ENCODE measurements at places on chromosomes 4 and X.

GRCh38 chr4:23290656-23291055, 597.9 kb downstream of the GBA3 start:
- no peak for DNase-seq

DNA sequence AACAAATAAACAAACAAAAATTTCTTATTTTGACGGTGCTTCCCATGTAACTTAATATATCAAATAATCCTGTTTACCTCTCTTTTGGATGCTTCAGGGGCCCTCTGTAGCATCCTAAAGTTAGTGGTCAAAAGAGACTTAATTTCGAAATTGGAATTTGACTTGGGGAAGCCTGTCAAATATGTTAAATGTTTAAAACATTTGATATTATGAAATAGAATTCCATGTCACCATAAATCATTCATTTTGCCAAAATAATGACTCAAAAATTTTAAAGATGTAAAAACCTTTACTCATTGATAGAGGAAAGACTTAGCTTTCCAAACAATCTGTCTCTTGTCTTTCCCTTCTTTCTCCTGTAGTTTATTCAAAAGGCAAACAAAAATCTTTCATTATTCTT, 20.6 kb upstream of the TEX13A start:
- DNase-seq, result no peak

GRCh38 chr4:123821861-123822260, 425.3 kb downstream of the SPRY1 start:
- DNase-seq, result no peak

DNA sequence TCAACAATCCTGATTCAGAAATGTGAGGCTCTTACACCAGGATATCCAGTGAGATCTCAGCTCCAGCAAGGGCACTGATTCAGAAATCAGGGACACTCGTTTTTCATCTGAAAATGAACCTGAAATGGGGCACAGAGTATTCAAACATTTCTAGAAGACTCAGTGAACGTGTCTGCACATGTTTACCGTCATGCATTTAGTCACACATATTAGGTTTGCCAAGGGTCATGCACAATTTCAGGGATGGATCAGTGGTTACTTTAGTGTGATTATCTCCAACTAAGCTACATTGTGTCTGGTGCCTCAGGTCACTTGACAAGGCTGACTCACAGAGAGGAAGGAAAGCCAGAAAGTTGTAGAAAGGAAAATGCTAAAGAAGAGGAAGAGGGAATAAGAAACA, 33.6 kb upstream of the SPANXN2 start:
- DNase-seq, result no peak

DNA sequence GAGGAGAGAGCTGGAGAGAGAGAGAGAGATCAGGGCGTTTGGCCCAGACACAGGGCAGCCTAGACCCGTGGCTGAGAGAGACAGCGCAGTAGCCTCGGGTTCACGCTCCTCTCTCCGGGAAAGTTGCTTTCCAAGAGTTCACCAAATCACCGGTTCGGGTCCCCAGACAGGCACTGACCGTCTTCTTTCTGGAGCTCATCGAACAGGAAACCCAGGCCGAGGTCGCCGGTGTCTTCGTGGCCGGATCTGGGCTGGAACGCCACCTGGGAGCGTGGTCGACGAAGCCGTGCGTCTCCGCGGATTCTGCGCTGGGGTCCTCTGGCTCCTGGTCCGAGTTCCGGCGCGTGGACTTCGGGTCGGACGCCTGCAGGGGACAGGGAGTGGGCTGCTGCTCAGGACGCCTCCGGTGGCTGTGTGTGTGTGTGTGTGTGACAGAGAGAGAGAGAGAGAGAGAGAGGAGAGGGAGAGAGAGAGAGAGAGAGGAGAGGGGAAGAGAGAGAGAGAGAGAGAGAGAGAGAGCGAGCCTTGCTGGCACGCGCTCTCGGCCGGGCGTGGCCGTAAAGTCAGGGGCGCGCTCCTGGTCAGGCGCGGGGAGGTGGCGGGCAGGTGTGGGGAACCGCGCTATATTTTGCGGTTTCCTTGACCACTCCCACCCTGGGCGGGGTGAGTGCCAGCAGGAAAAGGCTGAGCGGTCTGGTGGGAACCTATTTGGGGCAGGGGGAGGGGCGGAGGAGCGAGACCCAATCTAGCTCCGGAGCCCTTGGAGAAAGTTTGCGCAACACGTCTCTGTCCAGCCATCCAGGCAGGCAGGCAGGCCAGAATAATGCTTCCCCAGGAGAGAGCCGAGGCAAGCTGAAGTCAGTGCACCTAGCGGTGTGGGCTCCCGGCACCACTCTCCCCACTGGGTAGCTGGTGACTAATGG, 62.1 kb downstream of the RHOXF2B start:
- no peak for DNase-seq

GRCh38 chr4:85414972-85415371, 60.0 kb upstream of the ARHGAP24 start:
- no peak for DNase-seq

- DNase-seq, result no peak
These were observed 374.2 kb upstream of the SMIM31 start for GRCh38 chr4:164379694-164380093.

DNA sequence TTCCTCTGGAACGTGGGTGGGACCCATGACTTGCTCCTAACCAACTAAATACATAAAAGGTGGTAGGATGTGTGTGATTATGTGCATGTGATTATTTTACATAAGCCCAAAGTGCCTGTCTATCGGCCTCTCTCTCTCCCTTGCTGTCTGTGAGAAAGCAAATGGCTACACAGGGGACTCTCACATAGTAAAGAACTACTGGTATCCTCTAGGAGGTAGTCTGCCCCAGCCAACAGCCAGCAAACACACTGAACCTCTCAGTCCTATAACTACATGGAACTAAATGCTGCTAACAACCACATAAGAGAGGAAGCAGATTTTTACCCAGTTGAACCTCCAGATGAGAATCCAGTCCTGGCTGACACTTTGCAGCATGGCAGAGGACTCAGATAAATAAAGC, 1249.4 kb downstream of the ADGRL3 start:
- DNase-seq, result no peak

GRCh38 chr4:28354880-28355656, 1494.4 kb downstream of the STIM2 start:
- no peak for DNase-seq

DNA sequence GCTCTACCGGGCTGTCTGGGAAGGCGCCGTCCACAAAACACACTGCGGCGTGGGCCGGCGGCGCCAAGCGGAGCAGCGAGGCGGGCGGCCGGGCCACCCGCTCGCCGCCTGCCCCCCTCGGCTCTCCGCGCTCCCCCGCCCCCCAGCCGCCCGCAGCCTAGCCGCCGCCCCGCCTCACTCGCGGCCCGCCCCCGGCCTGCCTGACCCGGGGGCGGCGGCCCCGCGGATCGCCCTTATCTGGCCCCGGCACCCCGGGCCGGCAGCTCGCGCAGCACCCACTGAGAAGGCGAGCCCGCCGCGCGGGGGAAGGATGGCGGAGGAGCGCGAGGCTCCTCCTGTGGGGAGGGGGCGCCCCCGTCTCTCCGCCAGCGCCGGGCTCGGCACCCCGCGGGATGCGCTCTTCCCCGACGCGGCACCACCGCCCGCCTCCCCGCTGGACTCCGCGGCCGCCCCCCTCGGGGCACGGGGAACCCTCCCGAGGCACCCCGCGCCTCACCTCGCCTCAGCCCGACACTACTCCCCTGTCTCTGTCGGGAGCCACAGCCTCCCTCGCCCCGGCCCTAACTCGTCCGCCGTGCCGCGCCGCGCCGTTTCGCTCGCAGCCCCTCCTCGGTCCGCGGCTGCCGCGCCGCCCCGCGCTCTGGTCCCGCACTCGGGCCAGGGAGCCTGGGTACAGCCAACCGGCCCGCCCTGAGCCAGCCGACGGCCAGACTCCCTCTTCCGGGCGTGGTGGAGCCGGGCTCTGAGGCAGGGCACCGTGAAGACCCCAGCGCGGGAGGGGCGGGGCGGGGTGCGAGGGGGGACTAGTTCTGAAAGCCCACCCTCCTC, 566 bp downstream of the ATP11C start:
- DNase-seq, result peak; percentile 3

DNA sequence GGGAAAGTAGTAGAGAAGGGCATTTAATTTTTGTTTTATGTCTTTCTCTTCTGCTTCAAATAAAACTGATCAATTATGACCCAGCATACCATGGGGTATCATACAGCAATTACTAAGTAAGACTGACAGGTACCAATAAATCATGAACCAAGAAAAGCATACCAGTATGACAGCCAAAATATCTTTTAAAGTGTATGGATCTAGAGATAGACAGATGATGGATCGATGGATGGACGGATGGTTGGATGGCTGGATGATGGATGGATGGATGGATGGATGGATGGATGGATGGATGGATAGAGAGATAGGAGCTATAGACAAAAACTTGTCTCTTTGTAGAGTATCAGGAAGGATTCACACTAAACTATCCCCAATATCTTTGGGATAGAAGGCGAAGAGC, 1.4 kb downstream of the DDX60L start:
- DNase-seq, result no peak

- no peak for DNase-seq
These were observed 50.8 kb upstream of the HMX1 start for GRCh38 chr4:8922481-8922880.

- DNase-seq, result no peak
These were observed 40.9 kb downstream of the TSC22D3 start for GRCh38 chrX:107734646-107735045.

GRCh38 chr4:15963576-15963975, 601 bp upstream of the FGFBP2 start:
- no peak for DNase-seq

All from anterior cingulate cortex (tissue), 58 donors.